ENCODE measurements at places on chromosomes 11 and 22. TPM values are rescaled to one million over a fixed set of nuclear protein-coding genes. Genes with fewer than 3 reads are reported as not detected.

GRCh38 chr22:36762687-36763260 lies 13.1 kb downstream of the IFT27 start:
- H3K27me3 ChIP-seq: no peaks in the 10 kb centered on the region
- H3K4me1 ChIP-seq: no peaks in the 10 kb centered on the region
- no peaks in the 10 kb centered on the region for H3K36me3 ChIP-seq
- H3K4me3 ChIP-seq: no peak overlapping the region
- DNase-seq: no peak

DNA sequence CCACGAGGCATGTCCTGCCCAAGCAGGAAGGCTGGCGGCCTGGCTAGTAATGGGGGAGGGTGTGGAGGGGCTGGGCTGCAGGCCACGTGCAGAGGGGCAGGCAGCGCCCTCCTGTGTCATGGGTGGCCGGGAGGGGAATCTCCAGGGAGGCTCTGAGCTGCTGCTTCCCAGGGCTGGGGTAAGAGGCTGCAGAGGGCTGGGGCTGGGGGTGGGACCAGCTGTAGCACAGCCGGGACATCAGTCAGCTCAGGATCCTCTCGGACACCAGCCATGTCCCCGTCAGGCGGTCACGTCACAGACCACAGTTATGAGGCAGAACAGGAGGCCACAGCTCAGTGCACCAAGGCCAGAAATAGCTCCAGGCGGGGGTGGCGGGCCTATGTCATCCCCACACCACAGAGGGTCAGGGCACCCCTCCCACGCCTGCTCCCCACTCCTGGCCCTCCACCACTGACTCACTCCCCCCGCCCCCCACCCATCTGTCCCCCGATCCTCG lies 21.1 kb downstream of the RTN4R start:
- H3K27me3 ChIP-seq: no peaks in the 10 kb centered on the region
- H3K36me3 ChIP-seq: no peaks in the 10 kb centered on the region
- H3K27ac ChIP-seq: no peak overlapping the region
- H3K4me3 ChIP-seq: no peak overlapping the region
- peaks cover 34% of the 10 kb centered on the region for H3K4me1 ChIP-seq

DNA sequence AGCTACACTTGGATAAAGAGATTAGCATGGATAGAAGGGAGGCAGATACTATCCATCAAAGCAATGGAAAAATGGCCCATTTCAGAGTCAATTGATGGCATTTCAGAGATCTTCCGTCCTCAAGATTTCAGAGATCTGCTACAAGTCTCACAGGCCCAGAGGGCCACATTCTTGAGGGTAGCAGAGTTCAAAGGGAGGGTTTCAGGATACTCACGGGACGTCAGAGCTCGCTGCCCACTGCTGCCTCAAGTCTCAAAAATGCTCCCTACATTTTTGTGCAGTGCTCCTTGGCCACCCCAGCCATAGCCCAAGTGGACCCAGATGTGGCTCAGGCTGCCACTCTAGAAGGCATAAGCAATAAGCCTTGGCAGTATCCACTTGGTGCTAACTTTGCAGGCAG lies 24.9 kb downstream of the RTL6 start:
- no peak overlapping the region for H3K4me3 ChIP-seq
- H3K36me3 ChIP-seq: no peaks in the 10 kb centered on the region
- no peaks in the 10 kb centered on the region for H3K4me1 ChIP-seq
- no peak overlapping the region for H3K27ac ChIP-seq

DNA sequence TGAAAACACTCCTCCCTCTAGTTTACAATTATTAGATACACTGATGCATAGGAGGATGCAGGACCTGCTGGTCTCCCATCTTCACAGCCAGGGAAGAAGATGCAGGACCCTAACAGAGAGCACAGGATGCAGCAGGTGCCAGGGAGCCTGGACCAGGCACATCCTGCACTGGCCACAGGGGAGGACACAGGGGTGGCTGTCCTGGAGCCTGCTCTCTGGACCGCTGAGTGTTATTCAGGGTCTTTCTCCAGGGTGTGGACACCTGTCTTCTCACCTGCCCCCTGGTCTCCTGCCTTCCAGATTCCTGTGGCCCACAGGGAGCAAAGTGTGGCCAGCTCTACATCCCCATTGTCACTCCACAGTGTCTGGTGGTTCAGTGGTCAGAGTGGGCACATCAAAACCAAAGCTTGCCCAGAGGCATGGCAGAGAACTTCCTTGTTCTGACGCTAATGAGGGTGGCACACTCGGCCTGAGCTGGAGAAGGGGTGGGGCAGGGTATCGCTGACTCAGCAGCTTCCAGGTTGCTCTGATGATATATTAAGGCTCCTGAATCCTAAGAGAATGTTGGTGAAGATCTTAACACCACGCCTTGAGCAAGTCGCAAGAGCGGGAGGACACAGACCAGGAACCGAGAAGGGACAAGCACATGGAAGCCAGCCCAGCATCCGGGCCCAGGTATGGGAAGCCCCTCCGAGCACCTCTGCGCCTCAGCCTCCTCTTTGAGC lies at the start of gene APOBEC3A:
Gene APOBEC3A, plus strand, starts transcription at position 564 of the 725 bp plus-strand sequence. Its CDS starts 83 bp downstream, at position 647.
- no peaks in the 10 kb centered on the region for H3K4me1 ChIP-seq
- no peaks in the 10 kb centered on the region for H3K27me3 ChIP-seq
- DNase-seq: no peak
- no peak within 1 kb of the TSS for H3K4me3 ChIP-seq

DNA sequence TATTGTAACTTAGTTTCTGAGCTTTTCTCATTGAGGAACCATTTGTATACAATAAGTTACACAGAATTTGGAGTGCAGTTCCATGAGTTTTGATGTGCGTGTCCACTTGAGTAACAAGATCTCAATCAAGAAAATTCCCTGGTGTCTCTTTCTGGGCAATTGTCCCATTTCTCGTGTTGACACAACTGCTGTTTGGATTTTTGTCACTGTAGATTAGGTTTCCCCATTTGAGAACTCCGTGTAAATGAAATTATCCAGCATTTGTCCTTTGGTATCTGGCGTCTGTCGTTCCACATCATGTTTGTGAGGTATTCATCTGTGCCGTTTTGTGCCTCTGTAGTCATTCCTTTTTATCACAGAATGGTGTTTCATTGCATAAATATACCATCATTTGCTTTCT lies 547.0 kb downstream of the TBC1D22A start:
- H3K36me3 ChIP-seq: no peaks in the 10 kb centered on the region
- no peaks in the 10 kb centered on the region for H3K4me1 ChIP-seq
- H3K27ac ChIP-seq: no peak overlapping the region
- no peak overlapping the region for H3K4me3 ChIP-seq
- DNase-seq: no peak
- H3K27me3 ChIP-seq: no peaks in the 10 kb centered on the region

GRCh38 chr11:69447786-69448185 lies 33.7 kb upstream of the LINC01488 start:
- H3K4me1 ChIP-seq: peaks cover 21% of the 10 kb centered on the region
- no peak overlapping the region for H3K27ac ChIP-seq
- H3K36me3 ChIP-seq: no peaks in the 10 kb centered on the region
- no peak overlapping the region for H3K4me3 ChIP-seq
- H3K27me3 ChIP-seq: no peaks in the 10 kb centered on the region

DNA sequence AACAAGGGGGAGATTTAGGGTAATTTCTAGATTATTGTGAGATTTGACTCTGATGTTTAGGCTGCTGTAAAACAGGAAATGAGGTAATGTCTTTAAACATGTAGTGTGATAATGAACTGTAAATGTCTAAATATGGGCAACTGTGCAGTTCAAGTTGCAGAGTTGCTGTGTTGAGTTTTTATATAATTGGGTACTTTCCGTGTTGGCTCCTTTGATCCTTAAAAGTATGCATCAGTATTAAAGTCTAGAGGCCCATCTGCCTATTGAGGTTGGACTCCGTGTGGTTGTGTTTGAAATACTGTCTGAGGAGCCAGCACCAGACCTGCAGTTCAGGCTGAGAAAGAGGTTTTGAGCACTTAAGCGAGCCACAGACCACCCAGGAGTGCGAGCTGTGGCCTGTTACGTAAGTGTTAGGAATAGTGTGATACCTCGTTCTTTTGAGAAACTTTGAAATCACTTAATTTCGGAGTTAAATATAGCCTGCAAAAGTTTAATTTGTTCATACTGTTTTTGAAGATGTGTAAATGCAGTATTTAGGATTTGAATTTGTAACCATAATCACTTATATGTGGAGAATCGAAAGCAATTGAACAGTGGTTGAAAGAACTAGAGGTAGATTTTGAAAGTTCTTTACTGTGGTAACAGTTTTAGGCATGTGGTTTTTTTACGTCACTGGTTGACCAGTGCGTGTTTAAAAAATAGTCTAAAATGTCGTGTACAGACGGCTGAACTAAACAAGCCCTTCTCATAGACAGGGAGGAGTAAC lies 9.0 kb downstream of the FAM118A start:
- peak overlapping the region; percentile 70 for H3K27ac ChIP-seq
- H3K4me1 ChIP-seq: peaks cover 22% of the 10 kb centered on the region
- H3K4me3 ChIP-seq: no peak overlapping the region
- H3K36me3 ChIP-seq: peaks cover 12% of the 10 kb centered on the region
- DNase-seq: no peak

- peak overlapping the region; percentile 63 for H3K27ac ChIP-seq
- peak; percentile 88 for DNase-seq
- no peaks in the 10 kb centered on the region for H3K27me3 ChIP-seq
- peaks cover 15% of the 10 kb centered on the region for H3K36me3 ChIP-seq
- H3K4me3 ChIP-seq: no peak overlapping the region
These were observed 55.0 kb downstream of the TRAF6 start for GRCh38 chr11:36454941-36455631.

GRCh38 chr11:19307498-19307897 lies 66.8 kb upstream of the E2F8 start:
- no peaks in the 10 kb centered on the region for H3K36me3 ChIP-seq
- no peak overlapping the region for H3K27ac ChIP-seq
- H3K27me3 ChIP-seq: peaks cover 9% of the 10 kb centered on the region
- no peak for DNase-seq
- no peak overlapping the region for H3K4me3 ChIP-seq

GRCh38 chr11:14308114-14308896 lies 50.7 kb downstream of the RRAS2 start:
- H3K4me1 ChIP-seq: peaks cover 30% of the 10 kb centered on the region
- no peak overlapping the region for H3K4me3 ChIP-seq
- peak; percentile 67 for DNase-seq
- no peak overlapping the region for H3K27ac ChIP-seq
- no peaks in the 10 kb centered on the region for H3K36me3 ChIP-seq

- no peaks in the 10 kb centered on the region for H3K4me1 ChIP-seq
- H3K27ac ChIP-seq: no peak overlapping the region
- no peak overlapping the region for H3K4me3 ChIP-seq
- H3K36me3 ChIP-seq: peaks cover 21% of the 10 kb centered on the region
These were observed 23.2 kb downstream of the PRR14L start for GRCh38 chr22:31726692-31727091.

DNA sequence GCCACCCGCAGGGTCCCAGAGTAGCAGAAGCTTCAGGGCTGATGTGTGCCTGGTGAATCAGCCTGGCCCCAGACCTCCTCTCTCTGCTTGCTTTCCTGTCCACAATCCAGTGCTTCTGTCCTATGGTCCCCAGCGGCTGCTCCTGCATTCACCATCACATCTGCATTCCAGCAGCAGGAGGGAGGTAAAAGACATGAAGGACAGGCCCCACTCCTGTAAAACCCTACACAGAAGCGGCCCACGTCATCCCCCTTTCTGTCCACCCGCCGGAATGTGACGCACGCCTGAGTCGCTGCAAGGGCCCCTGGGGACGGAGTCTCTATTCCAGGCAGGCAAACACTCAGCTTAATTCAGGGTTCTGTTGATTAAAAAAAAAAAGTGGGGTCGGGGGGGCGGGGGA lies 58.3 kb downstream of the CDKN1C start:
- H3K4me1 ChIP-seq: no peaks in the 10 kb centered on the region
- H3K27ac ChIP-seq: no peak overlapping the region
- H3K4me3 ChIP-seq: no peak overlapping the region
- H3K36me3 ChIP-seq: no peaks in the 10 kb centered on the region
- no peak for DNase-seq
- H3K27me3 ChIP-seq: no peaks in the 10 kb centered on the region

GRCh38 chr22:42294034-42294985 lies 23.9 kb upstream of the TCF20 start:
- DNase-seq: peak; percentile 69
- H3K27ac ChIP-seq: peak overlapping the region; percentile 44
- H3K4me1 ChIP-seq: peaks cover 47% of the 10 kb centered on the region
- H3K36me3 ChIP-seq: no peaks in the 10 kb centered on the region
- H3K4me3 ChIP-seq: no peak overlapping the region

DNA sequence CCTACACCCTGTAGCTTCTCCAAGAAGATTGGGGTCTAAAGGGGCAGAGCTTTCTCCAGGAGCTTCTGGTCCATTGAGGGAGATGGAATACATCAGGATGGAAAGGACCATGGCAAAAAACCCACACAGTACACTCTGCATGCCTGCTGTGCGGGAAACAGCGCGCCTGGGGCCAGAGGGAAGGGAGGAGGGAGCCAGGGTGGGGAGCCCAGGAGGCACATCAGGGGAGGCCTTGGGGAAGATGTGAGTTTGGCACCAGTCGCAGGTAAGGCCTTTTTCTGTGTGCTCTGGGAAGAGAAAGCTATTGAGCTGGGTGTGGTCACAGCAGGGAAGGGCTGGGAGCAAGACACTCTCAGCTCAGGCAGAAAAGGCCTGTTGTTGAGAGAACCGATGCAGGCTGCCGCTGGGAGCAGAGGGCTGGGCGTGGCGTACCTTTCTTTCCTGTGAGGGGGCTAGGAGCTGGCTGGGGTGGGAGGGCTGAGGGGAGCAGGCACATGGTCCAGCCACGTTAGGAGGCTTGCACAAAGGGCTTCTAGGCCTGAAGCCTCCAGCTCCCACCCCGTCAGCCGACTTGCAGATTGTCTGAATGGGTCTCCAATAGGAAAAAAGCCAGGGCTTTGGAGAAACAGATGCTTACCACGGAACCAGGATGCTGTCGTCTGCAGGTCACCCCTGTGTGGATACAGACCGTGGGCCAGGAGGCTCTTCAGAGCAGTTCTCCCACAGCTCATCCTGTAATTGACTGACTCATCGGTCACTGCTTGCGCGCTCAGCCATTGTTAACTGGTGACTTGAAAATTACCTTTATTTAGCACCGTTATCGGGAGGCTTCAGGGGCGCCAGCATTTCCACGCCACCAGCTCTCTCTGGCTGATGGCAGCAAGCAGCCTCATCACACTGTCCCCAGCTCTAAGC lies 237.3 kb downstream of the ST3GAL4 start:
- no peaks in the 10 kb centered on the region for H3K4me1 ChIP-seq
- H3K27me3 ChIP-seq: no peaks in the 10 kb centered on the region
- no peak overlapping the region for H3K27ac ChIP-seq
- no peaks in the 10 kb centered on the region for H3K36me3 ChIP-seq
- no peak overlapping the region for H3K4me3 ChIP-seq
- DNase-seq: no peak

- H3K36me3 ChIP-seq: no peaks in the 10 kb centered on the region
- peak; percentile 26 for DNase-seq
- H3K27ac ChIP-seq: no peak overlapping the region
- no peaks in the 10 kb centered on the region for H3K27me3 ChIP-seq
These were observed 43.2 kb upstream of the DLAT start for GRCh38 chr11:111982019-111982464.

- DNase-seq: peak; percentile 12
- H3K27me3 ChIP-seq: no peaks in the 10 kb centered on the region
- peaks cover 18% of the 10 kb centered on the region for H3K36me3 ChIP-seq
- H3K27ac ChIP-seq: no peak overlapping the region
- H3K4me1 ChIP-seq: no peaks in the 10 kb centered on the region
- no peak overlapping the region for H3K4me3 ChIP-seq
These were observed 16.8 kb downstream of the KCNJ11 start for GRCh38 chr11:17371614-17372013.

Gene MIOX
- total RNA-seq: 0.32 TPM

Gene TEX12
- total RNA-seq: 0.41 TPM

Gene TBX1
- 4.7 TPM for total RNA-seq

Gene PGM2L1
- 16.1 TPM for total RNA-seq

Data from A673 (cell line).